ENCODE measurements at places on chromosomes 1 and 21.

GRCh38 chr1:75724472-75725022 lies at the start of gene ACADM:
Gene ACADM, plus strand, starts transcription at chr1:75724709. Its CDS starts 79 bp downstream, at chr1:75724788.
- peak; percentile 63 for DNase-seq

DNA sequence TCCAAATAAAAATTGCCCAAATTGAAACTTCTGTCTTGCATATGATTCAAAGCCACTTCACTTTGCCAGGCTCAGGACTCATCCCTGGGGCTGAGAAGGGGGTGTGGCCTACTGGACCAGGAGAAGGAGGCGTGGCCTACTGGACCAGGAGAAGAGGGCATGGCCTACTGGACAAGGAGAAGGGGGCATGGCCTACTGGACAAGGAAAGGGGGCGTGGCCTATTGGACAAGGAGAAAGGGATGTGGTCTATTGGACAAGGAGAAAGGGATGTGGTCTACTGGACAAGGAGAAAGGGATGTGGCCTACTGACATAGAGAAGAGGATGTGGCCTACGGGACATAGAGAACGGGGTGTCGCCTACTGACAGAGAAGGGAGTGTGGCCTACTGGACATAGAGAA lies 405.3 kb downstream of the RRAGC start:
- DNase-seq = no peak

GRCh38 chr1:236416165-236416564 lies 22.1 kb downstream of the EDARADD start:
- DNase-seq = no peak

DNA sequence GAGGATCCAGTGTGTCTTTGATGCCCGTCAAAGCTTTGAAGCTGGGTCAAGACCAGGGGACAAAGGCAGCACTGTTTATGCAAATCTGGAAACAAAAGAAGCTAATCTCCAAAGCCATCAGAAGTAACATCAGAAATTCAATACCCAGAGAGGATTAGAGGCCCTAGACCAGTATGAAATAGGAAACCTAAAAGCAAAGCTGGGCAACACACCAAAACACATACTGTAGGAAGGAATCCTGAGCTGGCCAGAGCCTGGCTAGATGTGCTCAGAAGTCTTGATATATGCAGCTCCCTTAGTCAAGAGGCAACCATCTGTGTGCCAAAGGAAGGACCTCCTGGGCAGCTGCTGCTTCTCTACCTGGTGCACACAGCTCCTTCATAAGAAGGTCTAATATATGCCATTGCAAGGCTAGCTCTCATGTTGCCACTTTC lies 12.3 kb downstream of the COLGALT2 start:
- DNase-seq = no peak

- no peak for DNase-seq
Measured at GRCh38 chr1:1462318-1462966, 9.1 kb upstream of the ATAD3B start.

- DNase-seq = no peak
Measured at GRCh38 chr1:52769346-52770033, 43.2 kb downstream of the ZYG11B start.

DNA sequence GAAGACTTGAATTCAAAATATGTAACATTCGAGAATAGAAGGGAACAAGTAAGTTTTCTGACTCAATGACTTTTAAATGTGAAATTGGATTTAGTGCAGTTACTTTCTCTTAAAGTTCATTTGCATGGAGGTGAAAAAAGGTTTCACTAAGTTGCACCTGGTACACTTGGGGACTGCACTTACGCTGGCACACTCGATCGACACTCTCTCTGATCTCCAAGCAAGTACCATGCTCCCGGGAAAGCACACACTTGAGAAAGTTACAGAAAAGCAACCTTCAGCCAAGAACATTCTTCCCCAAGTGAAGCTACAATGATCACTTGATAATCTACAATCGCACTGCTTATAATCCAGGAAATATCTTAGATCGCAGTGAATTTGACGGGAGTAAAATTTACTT lies 63.1 kb downstream of the COQ8A start:
- DNase-seq = no peak

- no peak for DNase-seq
Measured at GRCh38 chr1:35577071-35577998, 4.2 kb downstream of the TFAP2E start.

GRCh38 chr1:205260948-205261732 lies 33.4 kb downstream of the TMCC2 start:
- no peak for DNase-seq

- DNase-seq = no peak
Measured at GRCh38 chr1:115647919-115648650, 6.3 kb downstream of the VANGL1 start.

GRCh38 chr1:222644636-222644980 lies 26.7 kb downstream of the MIA3 start:
- DNase-seq = no peak

DNA sequence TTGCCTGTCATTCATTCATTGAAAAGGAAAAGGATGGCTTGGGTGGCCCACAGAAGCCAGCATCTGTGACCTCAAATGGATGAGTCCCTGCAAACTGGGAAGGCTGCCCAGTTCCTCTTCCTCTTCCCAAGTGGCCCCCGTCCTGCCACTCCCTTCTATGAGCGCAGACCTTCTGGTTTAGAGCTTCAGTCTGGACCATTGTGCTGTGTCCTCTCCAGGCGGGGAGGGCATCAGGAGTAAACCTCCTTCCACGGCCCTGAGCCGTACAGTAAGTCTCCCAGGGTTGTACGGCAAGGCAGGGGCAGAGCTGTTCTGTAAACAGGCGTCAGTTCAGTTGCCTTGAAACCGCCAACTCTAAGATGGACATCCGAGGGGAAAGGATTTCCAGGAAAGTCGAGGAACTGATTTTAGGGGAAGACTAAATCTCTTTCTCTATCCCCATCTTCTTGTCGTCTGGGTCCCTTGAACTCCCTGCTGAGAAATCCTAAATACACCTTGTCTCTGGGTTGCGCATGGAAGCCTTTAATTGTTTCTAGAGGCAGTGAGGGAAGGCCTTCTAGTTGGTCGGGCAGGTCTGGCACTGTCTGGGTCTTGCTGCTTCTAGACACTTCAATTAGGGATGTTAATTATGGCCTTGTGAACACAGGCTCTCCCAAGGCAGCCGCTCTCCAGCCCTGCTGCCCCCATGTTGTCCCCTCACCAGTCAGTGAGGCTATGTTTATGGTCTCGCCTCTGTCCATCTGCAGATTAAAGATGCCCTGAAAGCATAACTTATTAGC lies 22.1 kb downstream of the SOX13 start:
- no peak for DNase-seq

DNA sequence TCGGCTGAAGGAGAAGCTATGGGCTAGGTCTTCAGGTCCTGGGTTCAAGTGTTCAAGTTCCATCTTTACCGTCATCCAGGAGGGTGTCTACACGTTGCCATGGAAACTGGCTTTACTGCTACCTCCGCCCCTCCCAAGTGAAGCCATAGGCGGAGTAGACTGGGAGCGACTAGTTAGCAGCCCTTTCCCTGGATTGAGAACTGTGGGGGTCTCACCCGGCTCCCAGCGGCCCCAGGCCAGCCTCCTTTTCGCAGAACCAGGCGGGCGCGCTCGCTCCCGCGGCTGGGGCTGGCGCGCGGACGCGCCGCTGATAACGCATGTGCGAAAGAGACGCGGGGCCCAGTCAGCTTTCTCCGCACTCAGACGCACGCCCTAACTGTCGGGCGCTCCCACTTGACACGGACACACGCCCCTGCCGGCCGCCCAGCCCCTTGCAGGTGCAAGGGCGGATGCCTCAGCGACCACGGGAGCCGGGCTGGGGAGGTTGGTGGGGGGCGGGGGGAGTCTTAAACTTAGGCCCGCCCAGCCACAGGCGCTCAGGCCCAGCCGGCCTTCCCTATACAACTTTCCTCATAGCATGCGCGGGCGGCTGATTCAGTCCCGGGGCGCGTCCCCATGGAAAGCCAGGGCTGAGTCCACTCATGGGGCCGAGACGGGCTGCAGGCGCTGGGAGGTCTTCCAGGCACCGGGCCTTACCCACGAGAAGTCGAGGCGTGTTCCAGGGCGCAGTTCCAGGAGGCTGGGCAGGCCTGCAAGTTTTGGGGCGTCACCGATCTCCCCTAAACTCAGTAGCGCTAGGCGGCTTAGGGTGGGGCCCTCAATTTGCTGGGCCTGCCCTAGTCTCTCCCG lies 7.4 kb downstream of the EFNA4 start:
- DNase-seq = no peak

GRCh38 chr1:159173320-159173719 lies 1.9 kb downstream of the CADM3 start:
- no peak for DNase-seq

- no peak for DNase-seq
Measured at GRCh38 chr1:34398916-34399275, 222.2 kb downstream of the C1orf94 start.

GRCh38 chr1:116923421-116923820 lies 13.7 kb downstream of the PTGFRN start:
- no peak for DNase-seq

DNA sequence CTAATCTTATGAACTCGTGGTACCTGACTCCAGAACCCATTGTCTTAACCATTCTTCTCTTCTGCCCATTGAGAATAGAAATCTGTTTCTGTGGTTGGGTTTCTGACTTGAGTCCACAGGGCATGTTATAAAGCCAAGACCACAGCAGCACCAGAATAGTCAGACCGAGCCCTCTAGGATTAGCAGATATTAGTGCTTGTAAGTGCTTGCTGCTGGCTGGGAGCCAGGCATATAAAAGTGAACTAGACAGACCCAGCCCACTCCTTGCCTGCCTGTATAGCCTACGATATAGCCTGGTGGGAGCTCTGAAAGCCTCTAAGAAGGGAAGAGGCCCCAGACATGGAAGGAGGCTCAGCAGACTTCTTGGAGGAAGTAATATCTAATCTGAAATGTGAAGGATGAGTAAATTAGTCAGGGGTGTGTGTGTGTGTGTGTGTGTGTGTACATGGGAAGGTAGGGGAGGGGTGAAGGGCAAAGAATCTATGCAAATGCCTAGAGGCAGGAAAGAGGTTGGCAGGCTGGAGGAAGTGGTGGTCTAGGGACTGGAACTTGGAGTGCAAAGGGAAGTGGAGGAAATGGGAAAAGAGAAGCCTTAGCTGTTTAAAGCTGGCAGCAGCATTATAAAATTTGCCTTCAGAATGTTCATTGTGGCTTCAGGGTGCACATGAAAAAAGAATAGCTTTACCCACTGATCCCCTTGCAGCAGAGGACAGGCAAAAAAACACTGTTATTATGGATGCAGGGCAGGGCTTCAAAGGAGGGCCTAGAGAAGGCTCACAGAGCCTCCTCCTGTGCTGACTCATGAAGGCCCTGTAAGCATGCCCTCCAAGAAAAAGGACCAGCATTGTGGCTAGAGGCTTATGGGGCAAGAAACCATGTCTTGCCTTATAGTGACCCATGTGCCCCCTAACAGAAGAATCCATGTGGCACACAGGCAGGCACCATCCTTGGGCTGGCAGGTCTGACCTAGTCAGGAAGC lies 169.2 kb downstream of the LMX1A start:
- DNase-seq = no peak

All from stimulated activated CD8-positive, alpha-beta memory T cell treated with anti-CD3 and anti-CD28 coated beads, Interleukin-15, amount 100 ng/mL, for 1 hour (primary cell).